ENCODE measurements at places on chromosomes 11 and 22.

GRCh38 chr11:1390569-1391164, 933 bp downstream of the BRSK2 start:
- DNase-seq = no peak

- no peak for DNase-seq
Measured at GRCh38 chr22:26689513-26690301, 32.3 kb downstream of the MIAT start.

DNA sequence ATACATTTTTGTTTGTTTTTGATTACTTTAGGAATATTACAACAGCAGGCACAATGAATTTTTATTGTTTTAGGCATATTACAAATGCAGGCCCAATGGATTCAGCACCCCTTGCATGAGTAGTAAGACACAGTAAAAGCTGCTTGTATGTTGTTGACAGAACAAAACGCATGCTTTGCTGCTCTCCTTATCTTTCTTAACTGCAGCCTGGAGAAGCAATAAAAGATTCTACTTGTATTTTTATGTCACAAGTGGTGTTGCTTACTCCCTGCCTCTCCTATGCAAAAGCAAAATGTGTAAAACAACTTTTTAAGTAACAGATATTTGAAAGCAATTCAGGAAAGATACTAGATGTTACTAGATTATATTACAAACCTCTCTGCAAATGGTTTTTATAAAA, 73.9 kb downstream of the TRPC6 start:
- no peak for DNase-seq

- no peak for DNase-seq
Measured at GRCh38 chr11:134159652-134160051, 64.1 kb downstream of the NCAPD3 start.

DNA sequence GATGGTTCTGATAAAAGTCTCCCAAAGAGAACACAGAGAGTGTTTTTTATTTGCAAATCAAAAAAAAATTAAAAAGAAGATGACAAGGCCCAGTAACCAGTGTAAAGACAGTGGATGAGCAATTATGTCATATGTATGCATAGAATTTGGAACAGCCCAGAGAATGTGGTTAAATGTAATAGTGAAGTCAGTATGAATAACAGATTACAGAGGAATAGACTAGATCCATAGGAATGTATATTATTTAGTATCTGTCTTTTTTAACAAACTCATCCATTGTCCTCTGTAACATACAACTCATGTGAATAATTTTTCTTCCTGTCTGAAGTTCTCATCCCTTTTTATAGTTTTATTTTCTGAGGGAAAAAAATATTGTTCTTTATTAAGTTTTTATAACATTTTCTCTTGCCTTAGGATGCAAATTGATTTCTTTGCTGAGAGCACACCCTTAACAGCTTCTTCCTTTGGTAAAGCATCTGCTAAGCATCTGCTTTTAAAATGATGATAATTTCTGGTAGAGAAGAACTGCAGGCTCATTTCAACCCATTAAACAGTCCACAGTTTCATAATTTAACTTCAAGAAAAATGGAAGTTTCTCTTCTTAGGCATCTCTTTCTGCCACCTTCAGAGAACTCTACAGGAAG, 266.5 kb upstream of the MTNR1B start:
- no peak for DNase-seq

- no peak for DNase-seq
Measured at GRCh38 chr11:131614631-131615030, 244.2 kb downstream of the NTM start.

- no peak for DNase-seq
Measured at GRCh38 chr22:49224243-49224642, 603.4 kb downstream of the BRD1 start.

- peak; percentile 80 for DNase-seq
Measured at GRCh38 chr11:66720223-66720898, 8.7 kb downstream of the SPTBN2 start.

DNA sequence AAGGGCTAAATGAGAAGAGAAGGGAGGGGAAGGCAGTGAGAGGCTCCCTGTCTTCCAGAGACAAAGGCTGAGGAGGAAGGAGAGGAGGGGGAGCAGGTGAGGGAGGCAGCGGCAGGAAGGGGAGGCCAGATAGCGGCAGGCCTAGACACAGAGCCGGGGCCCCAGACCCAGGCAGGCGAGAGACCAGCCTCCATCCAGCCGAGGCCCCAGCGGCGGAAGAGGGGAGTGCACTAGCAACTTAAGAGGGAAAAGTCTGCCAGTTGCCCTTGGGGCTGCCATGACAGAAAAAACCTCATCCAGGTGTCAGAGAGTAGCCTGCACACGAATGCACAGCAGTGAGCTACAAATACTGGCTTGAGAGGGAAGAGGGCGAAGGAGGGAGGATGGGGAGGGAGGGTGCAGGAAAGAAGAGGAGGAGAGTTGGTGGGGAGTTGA, 46.7 kb downstream of the IGLL1 start:
- peak; percentile 63 for DNase-seq

- no peak for DNase-seq
Measured at GRCh38 chr11:79425463-79425862, 15.4 kb downstream of the TENM4 start.

- no peak for DNase-seq
Measured at GRCh38 chr11:65816696-65817095, 17.1 kb upstream of the SNX32 start.

GRCh38 chr11:115379528-115379927, 124.7 kb downstream of the CADM1 start:
- no peak for DNase-seq

GRCh38 chr11:35491231-35491871, 34.1 kb downstream of the PAMR1 start:
- no peak for DNase-seq

- DNase-seq = no peak
Measured at GRCh38 chr11:8826139-8826786, 84.7 kb upstream of the AKIP1 start.

GRCh38 chr11:69292221-69292648, 1.7 kb upstream of the MYEOV start:
- no peak for DNase-seq

GRCh38 chr11:103872748-103873147, 163.7 kb upstream of the DDI1 start:
- DNase-seq = no peak

GRCh38 chr11:102171101-102171500, 60.9 kb downstream of the YAP1 start:
- DNase-seq = no peak

DNA sequence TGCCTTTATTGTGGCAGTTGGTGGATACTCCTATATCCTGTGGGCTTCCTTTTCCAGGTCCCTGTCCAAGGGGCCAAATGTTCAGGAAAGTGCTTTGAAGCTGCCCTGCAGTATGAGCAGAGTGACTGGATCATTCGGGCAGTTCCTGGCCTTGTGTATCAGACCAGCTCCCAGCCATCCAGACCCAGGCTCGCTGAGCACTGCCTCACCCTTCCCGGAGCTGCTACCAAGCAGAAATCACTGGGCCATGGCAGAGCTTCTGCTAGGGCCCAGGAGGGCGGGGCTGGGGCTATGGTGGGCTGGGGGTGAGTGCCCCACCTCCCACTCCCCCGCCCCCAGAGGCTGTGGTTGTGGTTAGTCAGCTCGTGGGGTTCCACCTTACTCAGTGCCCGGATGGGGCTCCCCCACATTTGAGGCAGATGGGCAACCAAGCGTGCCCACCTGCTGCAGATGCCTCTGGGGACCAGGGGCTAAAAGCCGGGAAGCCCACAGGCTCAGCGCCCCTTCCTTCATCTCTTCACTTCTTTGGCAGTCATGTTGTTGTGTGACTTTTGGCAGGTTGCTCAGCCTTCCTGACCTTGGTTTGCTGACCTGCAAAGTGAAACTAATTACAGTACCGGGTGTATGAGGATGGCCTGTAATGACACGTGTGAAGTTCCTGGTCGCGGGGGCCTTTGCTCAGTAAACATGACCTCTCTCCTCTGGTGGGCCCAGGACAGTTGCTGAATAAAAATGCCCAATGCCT, 2.1 kb upstream of the LRRC32 start:
- DNase-seq = no peak

DNA sequence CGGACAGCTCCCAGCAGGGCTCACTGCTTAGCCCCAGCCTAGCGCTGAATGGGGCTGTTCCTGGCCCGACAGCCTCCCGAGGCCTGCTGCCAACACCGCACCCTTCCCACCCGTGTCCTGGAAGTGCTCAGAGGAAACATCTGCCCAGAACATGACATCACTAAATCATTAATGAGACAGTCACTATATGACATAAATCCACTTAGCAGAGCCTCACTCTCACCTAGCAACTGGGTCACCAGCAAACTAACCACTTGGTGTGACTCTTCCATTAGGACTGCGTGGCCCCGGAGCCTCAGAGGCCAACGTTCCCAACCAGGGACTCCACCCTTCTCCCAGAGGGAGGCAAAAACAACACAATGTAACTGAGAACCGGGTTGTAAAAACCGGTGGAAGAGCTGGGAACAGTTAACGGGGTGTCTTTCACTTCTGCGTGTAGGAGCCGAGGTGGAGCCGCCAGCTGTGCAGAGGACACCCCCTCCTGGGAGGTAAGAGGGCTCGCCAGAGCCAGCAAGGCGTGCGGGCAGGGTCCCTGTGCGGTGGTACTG, 21.4 kb upstream of the PACSIN2 start:
- DNase-seq = no peak

- no peak for DNase-seq
Measured at GRCh38 chr11:91136631-91137030, 913.8 kb upstream of the CHORDC1 start.

GRCh38 chr11:61352038-61352437, 9.6 kb downstream of the CYB561A3 start:
- DNase-seq = no peak

DNA sequence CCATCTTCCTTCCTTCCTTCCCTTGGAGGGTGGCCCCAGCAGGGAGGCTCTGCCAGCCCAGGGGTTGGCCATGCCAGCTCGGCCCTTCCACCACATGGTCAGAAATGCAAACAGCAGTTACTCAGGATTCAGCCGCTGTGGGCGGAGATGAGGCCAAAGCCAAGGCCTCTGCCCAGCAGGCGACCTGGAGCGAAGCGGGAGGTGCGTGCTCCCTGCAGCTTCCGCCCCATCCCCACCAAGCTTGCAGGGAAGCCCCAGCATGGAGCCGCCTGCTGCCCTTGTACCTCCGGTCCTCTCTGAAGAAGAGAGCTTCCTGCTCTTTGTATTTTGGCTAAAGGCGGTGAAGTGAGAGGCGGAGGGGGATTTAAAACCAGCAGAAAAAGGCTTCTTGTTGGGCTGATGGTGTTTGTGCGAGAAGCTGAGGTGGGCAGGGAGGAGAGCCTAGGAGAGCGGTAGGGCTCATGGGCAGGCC, 50.4 kb downstream of the ANO1 start:
- DNase-seq = no peak

GRCh38 chr22:27737521-27737920, 64.0 kb downstream of the MN1 start:
- no peak for DNase-seq

GRCh38 chr11:2934021-2934550, 4.9 kb upstream of the PHLDA2 start:
- no peak for DNase-seq

- no peak for DNase-seq
Measured at GRCh38 chr11:71500601-71501021, 26.5 kb upstream of the KRTAP5-7 start.

DNA sequence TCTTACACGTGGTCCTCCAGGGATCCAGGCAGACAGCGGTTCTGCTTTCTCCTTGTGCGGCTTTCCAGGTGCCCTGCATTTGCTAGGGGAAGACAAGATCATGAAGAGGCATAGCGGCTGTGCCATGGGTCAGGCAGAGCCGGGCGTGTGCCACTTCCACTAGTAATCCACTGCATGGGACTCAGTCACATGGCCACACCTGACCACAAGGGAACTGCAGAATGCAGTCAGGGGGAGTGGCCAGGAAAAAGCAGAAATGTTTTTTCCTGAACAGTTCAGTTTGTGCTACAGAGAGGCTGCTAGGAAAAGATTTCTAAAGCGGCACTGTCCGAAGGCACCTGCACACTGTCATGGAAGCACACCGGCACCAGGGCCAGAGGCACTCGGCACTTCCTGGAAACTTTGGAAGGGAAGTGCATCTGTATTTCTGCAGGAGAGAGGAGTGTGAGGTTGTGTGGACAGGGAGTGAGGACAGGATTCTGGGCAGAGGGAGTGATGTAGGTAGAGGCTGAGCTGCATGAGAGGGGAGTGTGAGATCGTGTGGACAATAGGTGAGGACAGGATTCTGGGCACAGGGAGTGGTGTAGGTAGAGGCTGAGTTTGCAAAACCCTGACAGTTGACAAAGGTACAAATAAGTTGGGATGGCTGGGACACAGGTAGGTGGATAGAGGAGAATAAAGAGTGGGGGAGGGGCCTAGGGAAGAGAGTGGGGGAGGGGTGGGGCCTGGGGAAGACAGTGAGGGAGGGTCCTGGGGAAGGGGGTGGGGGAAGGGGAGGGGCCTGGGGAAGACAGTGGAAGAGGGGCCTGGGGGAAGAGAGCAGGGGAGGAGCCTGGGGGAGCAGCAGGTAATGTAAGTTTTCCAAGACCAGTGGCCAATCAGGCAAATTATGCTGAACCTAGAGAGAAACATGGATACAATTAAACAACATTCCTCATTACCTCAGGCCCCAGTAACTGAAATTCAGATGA, 1436.3 kb downstream of the TBC1D22A start:
- no peak for DNase-seq

GRCh38 chr22:33917744-33918406, 2.4 kb downstream of the LARGE1 start:
- no peak for DNase-seq

GRCh38 chr11:7278314-7278917, 26.7 kb downstream of the SYT9 start:
- DNase-seq = no peak

GRCh38 chr11:116532066-116532465, 240.7 kb downstream of the BUD13 start:
- peak; percentile 12 for DNase-seq

Measured in upper lobe of right lung (tissue), 1 donor.